ENCODE measurements at places on chromosomes 4 and X.

GRCh38 chr4:39638354-39639239 lies at the start of gene SMIM14:
Gene SMIM14 (minus strand): TSS chr4:39638865. CDS start chr4:39605145, 33,720 bp downstream.
- DNase-seq, result peak; percentile 74

- DNase-seq, result no peak
These were observed 64.3 kb downstream of the PDLIM5 start for GRCh38 chr4:94516067-94516466.

DNA sequence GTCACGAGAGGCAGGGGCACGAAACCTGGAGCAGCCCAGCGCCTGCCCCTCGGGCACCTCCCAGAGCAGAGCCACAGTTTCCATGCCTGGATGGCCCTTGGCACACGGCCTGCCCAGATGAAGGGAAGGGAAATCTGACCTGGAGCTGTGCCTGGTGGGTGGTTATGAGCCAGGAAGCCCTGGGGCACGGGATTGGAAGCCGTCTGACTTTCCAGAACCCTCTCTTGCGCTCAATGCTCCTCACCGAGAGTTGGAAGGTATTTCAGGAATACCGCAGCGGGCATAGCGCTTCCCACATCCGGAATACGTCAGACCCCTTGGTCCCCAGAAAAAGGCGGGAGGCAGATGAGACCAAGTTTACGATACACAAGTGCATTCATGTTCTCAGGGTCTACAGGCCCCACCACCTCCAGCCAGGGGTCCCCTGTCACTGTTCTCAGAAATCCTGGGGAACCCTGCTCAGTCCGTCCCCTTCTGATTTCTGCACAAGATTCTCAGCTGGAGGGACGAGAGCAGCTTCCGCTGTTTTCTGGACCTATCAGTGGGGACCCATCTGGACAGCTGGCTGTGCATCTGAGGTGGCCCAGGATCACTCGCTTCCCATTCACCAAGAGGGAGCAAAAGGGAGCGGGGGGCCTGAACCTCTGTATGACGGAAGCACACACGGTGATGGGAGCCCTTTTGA lies 172.9 kb downstream of the AFAP1 start:
- no peak for DNase-seq

DNA sequence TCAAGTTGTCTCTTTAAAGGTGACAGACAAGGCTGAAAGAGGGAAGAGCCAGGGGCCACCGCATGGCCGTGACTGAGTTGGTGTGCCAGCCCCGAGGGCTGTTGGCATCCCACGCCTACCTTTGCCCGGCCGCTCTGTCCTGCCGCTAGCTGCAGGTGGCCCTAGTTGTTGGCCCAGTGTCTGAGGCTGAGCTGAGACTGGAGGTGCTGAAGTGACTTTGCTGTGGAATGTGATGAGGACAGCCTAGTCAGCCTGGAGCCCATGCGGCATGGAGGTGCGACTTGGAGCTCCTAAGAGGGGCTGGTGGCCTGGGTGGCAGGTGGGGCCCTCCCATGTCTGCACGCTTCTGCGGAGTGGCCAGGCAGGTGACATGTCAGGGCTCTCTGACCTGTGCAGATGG lies 6.6 kb downstream of the TADA2B start:
- no peak for DNase-seq

DNA sequence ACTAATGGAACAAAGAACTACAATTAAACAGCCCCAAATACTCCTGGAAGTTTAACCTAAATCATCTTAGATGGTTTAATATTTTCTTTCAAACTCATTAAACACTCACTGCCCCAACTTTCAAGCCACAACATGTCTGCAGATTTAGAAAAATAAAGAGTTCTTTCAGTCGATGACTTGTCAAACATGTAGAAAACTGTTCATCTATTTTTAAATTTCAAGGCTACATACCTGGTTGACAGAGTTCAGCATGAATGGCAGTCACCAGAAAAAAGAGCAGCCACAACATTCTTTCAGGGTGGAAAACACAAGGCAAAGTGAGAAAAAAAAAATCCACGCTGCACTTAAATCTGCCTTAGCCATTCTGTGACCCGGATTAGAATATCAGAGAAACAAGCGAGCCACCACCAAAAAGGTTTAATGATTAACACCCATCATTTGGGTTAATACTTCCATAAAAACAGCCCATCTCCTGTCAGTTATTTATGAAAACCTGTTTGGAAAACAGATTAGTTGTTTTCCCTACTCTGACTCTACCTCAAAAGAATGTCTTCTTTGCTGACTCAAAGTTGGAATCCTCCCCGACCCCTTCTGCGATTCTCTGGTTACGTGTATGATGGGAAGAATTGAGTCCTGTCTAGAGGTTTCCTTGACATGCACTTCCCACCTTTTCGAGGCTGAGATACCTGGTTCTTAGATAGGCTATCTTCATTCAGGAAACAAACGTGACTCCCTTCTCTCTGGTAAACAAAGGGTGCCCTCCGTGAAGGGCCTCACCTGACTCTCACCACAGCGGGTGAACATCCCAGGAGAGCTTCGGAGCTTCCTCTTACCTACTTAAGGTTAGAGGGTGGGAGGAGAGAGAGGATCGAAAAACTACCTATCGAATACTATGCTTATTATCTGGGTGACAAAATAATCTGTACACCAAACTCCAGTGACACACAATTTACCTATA lies at the start of gene CLTRN:
Gene CLTRN (minus strand): TSS at position 319 of the 958 bp plus-strand sequence. CDS start 30 bp downstream, at position 289.
- no peak for DNase-seq

DNA sequence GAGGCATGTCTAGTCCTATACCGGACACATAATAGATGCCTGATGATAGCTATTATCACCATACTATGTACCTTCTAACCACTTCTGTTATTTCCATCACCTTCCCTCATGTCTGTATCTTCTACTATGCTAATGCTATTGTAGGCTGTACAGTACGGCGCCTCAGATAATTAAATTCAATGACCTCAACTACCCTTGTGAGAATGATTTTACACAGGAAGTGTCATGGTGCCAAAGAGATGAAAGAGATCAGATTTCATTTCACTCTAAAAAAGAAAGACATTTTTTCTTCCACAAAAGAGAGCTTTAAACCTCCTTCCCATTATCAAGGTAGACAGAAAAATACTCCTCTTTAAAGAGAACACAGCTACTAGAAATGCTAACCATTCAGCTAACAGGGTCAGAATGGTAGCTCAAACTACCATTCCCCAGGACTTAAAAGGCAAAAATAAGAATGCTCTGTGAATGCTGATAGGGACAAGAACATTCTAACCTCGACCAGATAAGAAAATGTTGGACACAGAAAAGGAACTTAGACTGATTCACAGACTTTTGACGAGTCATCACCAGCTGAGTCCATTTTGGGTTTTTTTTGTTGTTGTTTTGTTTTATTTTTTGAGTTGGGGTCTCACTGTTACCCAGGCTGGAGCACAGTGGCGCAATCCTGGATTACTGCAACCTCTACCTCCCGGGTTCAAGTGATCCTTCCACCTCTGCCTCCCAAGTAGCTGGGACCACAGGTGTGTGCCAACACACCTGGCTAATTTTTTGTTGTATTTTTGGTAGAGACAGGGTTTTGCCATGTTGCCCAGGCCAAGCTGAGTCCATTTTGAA lies 99.2 kb upstream of the RAPGEF2 start:
- no peak for DNase-seq

DNA sequence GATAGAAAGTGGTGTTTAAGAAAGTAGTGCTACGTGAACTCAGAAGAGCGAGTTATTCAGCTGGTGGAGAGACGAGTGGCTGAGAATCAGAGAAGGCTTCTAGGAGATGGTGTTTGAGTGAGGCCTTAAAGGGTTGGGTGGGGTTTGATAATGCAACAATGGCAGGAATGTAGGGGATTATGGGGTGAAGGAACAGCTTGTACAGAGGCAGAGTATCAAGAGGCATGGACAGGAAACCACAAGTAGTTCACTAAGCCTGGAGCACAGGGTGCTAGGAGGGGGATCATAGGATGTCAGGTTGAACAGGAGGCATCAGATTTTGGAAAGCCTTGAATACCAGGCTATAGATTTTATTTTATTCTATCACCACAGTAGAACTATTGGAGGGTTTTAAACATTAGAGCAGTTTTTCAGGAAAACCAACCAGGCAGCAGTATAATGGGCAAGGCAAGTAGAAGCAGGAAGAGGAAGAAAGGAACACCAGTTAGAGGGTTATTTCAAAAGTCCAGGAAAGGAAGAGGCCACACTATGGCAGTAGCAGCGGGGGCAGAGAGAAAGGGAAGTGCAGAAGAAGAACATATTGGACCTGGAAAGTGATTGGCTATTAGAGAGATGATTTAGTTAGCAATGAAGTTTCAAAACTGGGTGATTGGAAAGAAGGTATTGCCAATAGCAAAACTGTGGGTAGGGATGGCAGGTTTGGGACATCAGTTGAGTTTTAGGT lies 99.2 kb downstream of the DOCK11 start:
- DNase-seq, result no peak

DNA sequence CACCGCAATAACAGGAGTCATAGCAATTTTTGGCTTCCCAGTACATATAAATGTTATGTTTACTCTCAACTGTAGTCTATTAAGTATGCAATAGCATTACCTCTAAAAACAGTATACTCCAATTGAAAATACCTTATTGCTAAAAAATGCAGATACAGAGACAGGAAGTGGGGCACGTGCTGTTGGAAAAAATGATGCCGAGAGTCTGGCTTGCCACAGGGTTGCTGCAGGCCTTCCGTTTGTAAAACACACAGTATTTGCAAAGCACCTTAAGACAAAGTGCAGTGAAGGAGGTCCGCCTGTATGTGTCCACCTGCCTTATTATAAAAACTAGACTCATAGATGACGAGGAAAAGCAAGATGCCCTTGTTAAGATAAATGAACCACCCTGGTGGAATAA lies 23.5 kb downstream of the CD99 start:
- DNase-seq, result no peak

GRCh38 chrX:67607466-67607865 lies 63.6 kb downstream of the AR start:
- no peak for DNase-seq

GRCh38 chr4:28238876-28239275 lies 1378.2 kb downstream of the STIM2 start:
- no peak for DNase-seq

GRCh38 chr4:38347251-38347650 lies 316.7 kb upstream of the KLF3 start:
- DNase-seq, result no peak

- DNase-seq, result no peak
These were observed 367.2 kb downstream of the BMPR1B start for GRCh38 chr4:95124906-95125504.

DNA sequence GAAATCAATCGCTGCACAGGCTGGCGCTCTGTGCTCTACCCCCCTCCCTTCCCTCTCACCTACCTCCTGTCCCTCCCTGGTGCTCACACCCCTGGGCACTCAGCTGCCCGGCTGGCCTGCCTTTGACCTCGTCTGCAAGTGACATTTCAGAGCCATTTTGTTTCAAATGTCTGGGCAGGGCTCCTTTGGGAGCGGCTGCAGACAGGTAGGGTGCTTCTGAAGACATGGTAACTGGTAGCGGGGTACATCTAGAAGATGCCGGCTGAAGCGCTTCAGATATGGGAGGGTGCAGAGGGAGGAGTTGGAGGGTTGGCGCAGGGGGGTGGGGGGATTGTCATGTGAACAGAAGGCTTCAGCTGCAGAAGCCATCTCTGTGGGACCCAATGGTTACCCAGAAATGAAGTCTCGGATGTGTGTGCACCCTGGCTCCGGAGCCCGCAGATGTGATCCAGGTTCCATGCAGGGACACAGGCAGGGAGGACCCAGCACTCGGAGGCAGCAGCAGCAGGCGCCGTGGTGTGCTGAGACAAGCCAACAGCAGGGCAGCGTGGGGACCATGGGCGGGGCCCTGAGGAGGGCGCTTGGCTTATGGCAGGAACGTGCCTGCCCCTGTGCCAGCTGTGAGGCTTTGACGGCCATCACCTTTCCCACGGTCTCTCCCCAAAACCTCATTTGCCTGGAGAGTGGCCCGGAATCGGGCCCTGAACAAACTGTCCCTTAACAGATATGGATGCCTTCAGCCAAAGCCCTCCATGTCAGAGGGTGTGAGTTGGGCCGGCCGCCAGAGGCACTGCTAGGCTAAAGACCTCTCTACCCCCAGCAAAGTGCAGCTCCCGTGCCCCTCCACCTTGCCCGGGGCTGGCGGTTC lies 7.6 kb upstream of the DUSP9 start:
- no peak for DNase-seq

DNA sequence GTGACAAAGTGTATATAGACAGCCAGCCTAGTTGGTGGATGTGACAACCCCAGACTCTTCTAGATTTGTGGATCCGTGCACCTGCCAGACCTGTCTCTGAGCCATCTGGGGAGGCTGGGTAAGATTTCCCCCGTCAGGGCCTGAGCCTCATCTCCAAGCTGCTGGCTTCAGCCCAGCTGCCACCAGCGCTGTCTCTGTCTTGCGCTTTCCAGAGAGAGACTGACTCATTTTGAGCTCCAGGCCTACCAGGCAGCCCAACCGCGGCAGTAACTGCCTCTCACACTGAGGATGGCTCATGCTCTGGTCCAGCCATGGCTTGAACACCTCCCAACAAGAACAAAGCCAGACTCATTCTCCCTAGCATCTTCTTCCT lies 26.4 kb downstream of the NOP14 start:
- DNase-seq, result no peak

GRCh38 chrX:41730081-41730480 lies 6.1 kb downstream of the GPR82 start:
- no peak for DNase-seq

DNA sequence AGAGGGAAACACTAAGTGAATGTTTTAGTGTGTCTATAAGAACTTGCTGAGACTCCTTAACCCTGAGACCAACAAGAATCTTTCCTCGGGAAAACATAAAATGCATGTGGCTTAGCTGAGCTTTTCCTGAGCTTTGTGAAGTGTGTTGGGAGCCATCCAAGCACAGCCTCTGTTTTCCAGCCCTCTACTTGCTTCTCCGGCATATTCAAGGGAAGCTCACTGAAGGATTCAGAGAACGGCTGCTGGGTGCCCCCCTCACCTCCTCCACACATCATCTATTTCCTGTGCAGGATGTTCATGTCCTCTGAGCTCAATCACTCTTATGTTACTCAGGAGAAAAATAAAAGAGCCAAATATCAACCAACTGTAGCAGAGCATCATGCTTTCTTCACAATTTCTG lies 492.1 kb downstream of the IL15 start:
- no peak for DNase-seq

DNA sequence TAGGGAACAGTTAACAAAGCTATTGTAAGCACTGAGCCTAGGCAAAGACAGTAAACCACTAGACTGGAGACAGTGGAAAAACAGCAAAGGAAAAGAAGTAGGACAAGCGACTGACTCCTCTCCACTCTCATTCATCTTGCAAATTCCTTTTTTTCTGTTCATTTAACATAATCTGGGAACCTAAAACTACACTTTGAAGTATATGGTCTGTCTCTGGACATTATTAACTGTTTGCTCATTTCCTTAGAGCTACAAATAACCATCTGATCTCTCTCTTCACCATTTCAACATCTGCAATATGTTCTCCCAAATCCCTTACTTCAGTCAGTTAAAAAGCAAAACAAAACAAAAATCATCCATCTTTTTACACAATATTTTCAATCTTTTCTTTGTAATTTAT lies 642 bp downstream of the HMGN5 start:
- DNase-seq, result no peak

DNA sequence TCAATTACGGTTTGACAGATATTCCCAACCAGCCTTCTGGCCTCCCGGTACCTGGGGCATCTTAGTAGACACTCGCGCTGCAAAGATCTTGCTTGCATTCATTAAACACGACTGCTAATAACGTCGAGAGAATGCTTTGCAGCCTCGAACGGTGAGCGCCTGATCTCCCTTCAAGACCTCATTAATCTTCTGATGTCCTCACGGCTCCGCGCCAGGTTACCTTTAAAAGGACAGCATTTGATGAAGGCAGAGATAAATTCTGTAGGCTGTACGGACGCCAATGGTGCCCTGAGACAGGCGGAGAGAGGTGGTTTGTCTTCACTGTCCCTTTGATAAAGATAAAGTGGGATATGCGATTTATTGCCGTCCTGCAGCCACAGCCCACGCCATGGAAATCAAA lies 64.2 kb downstream of the SHOX start:
- DNase-seq, result no peak

GRCh38 chr4:70133473-70133872 lies 20.6 kb upstream of the PRR27 start:
- no peak for DNase-seq
